NCI-H2081 treated with DMSO at 0.1 percent for 48 hours (cell line): ENCODE measurements at places on chromosomes 7 and 10.
A peak's percentile ranks its signal among the peaks of the same experiment; 100 is the strongest.

- no peak for DNase-seq
Observed at GRCh38 chr10:35504132-35504531, 101.0 kb upstream of the GJD4 start.

GRCh38 chr7:124364283-124364682 lies 331.4 kb upstream of the TMEM229A start:
- no peak for DNase-seq

DNA sequence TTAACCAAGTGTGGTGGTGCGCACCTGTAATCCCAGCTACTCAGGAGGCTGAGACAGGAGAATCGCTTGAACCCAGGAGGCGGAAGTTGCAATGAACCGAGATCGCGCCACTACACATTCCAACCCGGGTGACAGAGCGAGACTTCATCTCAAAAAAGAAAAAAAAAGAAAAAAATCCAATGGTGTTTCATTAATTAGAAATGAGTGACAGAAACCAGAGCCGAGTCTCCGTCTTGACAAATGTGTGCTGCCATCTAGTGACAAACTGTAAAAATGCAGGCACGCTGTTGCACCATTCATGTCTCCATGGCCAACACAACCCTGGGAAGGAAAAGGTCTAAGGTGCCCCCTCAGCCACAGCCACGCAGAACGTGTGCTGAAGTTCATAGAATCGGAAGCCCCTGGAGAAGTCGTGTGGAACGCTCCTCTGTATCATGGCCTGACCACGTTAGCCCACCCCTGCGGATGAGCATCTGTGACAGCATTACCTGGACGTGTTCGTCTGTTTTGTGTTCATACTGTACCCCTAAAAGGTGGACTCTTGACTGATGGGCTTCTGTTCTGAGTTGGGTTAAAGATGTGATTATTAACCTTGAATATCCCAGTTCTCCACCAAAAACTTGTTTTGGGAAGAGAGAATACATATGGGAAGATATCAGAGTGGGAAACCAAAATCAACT lies 94.9 kb downstream of the LYZL2 start:
- DNase-seq = no peak

DNA sequence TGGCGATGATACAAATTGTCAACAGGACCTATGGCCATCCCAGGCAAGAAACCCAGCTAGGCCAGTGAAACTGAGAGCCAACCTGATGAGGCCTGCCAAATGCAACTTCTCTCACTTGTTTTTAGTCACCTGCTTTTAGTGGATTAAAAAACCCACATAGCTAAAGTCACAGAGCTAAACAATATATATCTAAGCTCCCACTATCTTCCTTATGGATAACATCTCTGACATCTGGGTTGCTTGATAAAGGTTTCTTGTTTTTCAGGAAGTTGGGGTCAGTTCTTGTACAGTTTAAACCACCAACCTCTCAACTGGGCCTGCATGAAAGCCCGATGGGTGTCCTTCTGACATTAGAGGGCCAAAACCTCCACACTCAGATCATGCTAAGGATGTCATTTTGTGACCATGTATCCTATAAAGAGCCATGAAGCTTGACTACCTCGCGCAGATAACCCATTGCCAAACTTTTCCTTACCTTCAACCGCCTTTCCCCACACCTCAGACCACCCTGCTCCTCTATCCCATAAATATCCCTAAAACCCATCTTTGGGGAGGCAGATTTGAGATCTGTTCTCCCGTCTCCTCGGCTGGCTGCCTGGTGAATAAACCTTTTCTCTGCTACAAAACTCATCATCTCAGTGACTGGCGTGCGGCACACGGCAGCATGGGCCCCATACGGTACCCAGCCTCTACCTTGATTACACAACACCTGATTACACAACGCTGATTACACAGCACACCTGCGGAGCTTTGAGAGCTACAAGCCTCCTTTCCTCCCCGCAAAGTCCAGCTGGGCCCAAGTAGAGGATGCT lies 797 bp upstream of the STMP1 start:
- peak; percentile 71 for DNase-seq

- no peak for DNase-seq
Observed at GRCh38 chr10:75043256-75044131, 68.0 kb upstream of the SAMD8 start.

- no peak for DNase-seq
Observed at GRCh38 chr10:102411341-102412255, 7.0 kb downstream of the PSD start.

DNA sequence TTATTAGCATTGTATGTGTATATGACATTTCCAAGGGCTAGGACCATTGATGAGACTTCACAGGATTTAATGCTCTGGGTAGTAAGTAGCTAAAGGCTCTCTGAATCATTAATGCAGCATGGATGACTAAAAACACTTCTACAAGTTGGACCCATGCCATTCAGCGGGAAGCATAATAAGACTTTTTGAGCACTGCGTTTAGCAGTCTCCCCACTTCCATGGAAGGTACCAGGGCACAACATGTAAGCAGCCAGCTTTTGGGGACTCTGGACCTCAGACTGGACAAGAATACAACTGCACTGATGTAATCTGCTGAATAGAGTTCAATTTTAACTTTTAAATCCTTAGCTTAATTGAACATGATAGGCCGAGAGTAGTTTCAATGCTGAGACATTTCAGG lies 191.7 kb upstream of the IMMP2L start:
- no peak for DNase-seq

- peak; percentile 69 for DNase-seq
Observed at GRCh38 chr7:133859231-133859630, 267.9 kb upstream of the LRGUK start.

- no peak for DNase-seq
Observed at GRCh38 chr7:96685755-96686154, 23.9 kb downstream of the SEM1 start.

DNA sequence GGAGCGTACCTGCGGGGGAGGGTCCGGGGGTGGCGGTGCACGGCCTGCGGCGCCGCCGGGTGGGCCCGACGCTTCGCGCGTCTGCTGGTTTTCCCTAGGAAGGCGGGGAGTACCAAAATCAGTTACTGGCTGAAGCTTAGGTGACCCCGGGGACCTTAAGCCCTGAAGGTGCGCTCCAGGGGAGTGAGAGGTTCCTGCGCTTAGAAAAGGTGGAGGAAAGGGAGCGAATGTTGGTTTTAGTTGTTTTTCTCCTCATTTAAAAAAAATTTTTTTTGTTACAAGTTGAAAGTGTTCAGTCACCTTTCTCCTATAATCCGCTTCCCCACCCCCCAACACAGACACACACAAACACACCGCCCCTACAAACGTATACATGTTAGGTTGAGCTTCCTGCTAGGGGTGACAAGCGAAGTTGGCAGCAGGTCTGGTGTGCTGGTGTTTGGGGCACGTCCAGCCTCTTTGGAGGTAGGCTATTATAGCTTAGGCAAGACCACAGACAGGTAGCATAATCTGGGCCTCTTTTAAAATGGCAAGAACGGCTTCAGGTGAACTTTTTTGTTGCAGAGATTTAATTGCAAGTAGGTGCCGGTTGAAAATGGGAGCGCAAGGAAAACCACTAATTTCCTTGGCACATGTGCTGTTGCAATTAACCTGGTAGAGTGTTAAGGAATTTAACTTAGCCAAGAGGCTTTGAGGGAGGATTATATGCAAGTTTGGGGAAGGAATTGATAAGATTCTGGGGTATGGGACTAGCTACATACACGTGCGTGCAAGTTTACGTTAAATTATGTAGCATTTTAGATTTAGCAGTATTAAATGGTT lies 945 bp downstream of the ADD3 start:
- DNase-seq = no peak

DNA sequence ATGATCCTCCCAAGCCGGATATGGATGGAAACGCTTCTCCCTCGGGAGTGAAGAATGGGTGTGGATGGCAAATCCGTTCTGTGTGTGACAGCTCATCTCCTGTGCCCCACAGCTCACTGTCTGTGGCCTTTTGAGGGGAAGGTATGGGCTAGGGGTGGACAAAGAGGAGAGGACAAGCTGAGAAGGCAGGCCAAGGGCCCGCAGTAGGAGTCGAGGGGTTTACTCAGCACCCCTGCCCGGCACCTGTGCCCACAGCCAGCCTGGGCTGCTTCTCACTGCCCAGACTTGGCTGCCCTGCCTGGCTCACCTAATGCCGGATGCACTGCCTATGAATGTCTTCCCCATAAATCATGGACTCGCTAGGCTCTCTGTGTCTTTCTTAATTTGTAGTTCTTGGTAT lies 503.8 kb downstream of the TCERG1L start:
- no peak for DNase-seq

DNA sequence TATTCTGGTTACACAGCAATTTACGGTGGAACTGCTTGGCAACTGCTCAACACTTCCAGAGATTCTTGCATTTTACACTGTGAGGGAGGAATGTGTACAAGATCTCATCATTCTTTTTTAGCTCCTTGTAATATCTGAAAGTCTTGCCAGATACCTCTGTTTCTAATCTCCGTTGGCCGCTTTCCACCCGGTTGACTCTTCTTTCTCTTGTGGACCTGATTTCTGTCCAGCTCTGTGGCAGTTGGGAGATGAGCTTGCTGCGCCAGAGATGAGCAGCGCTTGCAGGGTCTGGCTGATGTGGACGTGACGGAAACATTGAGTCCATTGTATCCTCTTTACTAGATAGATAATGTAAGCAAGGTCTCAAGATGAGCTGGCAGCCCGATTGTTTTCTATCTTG lies 27.6 kb downstream of the SPAG6 start:
- no peak for DNase-seq

DNA sequence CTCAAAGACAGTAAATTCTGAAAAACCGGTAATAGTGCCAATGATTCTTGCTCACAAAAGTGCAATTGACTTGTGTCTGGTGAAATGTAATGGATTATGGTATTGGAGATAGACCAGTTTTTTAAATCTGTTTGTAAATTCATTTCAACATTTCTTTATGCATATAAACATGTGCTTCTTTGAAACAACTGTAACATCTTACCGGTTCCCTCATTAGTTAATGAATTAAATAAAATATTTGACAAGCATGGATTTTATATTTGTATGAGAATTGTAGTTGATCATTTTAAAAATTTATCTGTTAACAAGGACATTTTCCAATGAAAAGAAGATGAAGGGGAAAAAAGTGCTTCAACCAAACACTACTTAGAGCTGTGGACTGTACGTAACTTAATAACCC lies 21.0 kb upstream of the APBB1IP start:
- no peak for DNase-seq

- no peak for DNase-seq
Observed at GRCh38 chr10:3389130-3389529, 216.5 kb upstream of the PITRM1 start.

- no peak for DNase-seq
Observed at GRCh38 chr7:82384051-82384464, 59.5 kb downstream of the CACNA2D1 start.

- no peak for DNase-seq
Observed at GRCh38 chr7:20513897-20514296, 101.6 kb upstream of the ABCB5 start.

DNA sequence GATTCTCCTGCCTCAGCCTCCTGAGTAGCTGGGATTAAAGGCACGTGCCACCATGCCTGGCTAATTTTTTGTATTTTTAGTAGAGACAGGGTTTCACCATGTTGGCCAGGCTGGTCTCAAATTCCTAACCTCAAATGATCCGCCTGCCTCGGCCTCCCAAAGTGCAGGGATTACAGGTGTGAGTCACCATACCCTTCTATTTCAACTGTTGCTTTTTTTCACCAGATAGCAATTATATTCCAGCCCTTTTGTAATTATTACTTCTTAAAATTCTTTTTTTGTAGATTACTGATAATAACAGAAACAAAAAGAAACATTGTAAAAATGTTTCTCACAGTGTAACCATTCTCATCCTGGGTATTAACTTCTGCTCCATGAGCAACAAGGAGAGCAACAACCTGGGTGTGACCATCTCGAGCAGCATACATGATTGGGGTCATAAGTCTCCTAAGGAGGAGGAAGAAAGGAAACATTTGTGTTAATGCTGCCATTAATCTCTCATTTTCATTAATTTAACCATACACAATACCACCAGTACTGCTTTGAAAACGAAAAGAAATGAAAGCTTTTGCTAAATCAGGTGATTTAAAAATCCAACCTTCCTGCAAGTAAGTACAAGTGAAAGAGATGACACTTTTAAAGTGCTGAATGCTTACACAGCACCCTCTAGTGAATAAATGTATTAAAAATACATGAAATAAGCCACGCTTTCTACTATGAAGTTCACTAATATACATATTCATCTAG lies 41.8 kb downstream of the ASZ1 start:
- peak; percentile 14 for DNase-seq

GRCh38 chr7:149867762-149868622 lies 5.8 kb upstream of the ATP6V0E2 start:
- DNase-seq = no peak

GRCh38 chr10:124649214-124649613 lies 95.0 kb downstream of the FAM53B start:
- DNase-seq = no peak

- no peak for DNase-seq
Observed at GRCh38 chr10:24723386-24723787, 300 bp downstream of the ARHGAP21 start.

DNA sequence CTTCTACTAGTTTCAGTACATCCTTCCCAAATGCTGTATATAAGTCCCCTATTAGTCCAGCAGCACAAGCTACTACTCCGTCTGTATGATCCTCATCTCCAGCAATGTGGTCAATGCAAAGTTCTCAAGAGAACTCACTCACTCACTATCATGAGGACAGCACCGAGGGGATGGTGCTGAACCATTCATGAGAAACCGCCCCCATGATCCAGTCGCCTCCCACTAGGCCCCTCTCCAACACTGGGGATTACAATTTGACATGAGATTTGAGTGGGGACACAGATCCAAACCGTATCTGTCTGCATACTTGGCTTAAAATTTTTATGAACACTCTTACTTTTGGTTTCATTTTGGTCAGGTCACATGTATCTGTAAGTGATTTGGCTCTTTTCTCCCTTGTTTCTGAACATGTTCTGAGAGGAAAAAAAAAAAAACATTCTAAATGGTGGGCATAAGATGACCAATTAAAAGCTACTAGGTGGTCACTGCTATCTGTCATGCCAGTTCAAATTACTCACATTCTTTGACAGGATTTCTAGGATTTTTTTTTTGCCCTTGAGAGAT lies 60.1 kb downstream of the ZNF783 start:
- no peak for DNase-seq

DNA sequence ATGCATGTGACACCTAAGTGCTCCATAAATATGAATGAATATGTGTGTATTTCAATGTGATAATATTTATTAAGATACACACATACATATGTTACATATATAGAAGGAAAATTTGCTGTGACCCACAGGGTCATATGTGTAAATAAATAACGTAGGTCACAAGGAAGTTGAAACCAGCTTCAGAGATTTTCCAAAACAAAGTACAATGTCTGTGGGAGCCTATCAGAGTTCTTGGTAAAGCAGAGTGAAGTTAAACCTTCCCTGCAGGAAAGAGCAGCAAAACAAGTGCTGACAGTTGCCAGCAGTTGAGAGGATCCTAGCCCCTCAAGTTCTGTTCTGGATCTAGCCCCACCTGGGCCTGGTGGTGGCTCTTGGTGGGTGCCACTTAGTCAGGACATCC lies 91.2 kb downstream of the CCNY start:
- no peak for DNase-seq

- no peak for DNase-seq
Observed at GRCh38 chr7:134703782-134704181, 57.1 kb downstream of the BPGM start.

- DNase-seq = no peak
Observed at GRCh38 chr10:78470267-78471103, 436.8 kb downstream of the RPS24 start.

- no peak for DNase-seq
Observed at GRCh38 chr7:36735172-36735571, 10.9 kb upstream of the AOAH start.
